ENCODE measurements at places on chromosomes 1 and 21.
A peak's percentile ranks its signal among the peaks of the same experiment; 100 is the strongest.

DNA sequence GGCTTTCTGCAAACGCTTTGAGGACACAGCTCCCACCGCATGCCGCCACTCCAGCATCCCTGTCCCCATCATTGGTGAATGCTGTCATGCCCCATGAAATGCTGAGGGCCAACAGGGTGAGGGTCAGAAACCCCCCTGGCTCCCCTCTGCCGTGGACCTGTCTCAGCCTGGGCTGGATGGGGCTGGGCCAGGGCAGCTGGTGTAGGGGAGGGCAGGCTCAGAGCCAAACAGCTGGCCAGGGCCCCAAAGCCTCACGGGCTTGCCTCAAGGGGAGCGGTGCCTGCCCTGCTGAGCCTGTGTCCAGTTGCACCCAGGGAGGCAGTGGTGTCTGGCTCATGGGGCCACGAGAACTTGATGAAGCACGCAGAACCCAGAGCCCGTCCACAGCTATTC is 49.7 kb downstream of the S100B start:
- DNase-seq, result no peak

DNA sequence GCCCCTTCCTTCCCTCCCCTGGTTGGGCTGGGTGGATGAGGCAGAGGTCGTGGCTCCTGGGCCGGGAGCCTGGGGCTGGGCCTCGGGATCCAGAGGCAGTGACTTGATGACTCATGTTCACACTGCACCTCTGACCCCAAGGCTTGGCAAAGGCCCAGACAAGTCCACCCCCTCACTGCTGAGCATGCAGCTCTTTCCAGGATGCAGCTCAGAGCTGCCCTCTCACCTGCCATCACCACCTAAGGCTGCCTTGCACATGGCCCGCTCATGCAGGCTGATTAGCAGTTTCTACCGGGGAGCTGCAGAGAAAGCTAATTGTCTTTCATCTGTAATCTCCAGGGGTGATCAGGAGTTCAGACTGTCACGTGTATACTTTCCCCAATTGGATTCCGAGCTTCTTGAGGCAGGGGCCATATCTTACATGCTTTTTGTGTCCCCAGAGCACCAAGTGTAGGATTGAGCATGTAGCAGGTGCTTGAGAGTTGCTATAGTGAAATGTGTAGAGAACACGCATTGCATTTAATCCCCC is 62.1 kb downstream of the LRRN2 start:
- DNase-seq, result no peak

DNA sequence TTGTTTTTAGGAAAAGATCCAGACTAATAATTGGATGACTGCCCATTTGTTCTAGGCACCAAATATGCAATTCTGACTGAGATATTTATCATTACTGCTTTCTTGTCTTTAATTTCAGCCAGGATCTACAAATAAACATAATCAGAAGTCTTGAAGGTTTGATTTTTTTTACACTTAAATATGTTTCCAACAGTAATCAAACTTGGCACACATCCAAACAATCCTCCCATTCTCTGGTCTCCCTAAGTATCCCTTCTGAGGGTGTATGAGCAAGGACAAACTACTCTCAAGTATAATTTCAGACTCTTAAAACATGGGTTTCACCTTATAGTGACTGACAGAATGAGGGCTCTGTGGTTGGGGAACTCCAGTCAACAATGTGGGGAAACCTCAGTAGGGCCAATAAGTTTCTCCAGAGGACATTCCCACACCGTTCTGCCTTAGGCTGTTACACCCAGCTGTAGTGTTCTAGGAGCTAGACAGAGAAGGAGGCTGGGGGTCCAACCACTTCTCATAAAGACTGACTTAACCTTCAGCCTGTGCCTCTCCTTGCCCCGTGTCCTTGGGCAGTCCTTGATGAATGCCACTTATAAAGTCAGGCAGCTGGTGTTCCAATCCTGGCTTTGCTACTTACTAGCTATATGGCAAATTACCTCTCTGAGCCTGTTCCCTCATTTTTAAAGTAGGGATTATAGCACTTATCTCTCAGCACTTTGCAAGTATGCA is 1.5 kb upstream of the PALMD start:
- DNase-seq, result no peak

DNA sequence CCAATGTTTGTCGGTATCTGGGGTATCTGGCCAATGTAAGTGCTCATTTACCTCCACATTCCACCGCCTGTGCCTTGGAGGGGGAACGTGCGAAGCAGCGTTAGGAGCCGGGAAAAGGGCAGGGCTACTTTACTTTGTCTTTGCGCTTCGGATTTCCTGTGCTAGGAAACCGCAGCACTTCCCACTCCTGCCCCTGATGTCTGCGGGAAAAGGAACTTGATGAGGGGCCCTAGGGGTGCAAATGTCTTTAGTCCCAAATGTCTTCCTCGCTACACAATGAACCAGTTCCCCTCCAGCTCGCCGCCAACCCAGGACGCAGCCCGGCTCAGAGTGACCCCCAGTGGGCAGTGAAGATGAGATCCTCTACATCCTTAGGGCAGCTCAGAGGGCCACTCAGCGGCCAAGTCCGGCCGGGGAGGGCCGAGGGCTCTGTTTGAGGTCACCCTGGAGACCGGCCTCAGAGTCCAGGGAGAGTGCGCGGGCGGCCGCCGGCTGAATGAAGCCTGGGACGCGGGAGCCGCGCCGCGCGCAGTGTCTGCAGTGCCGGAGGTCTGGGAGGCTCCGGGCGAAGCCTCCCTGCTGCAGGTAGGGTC is at the start of gene DYNLT5:
Gene DYNLT5 (plus strand): TSS at position 460 of the 593 bp plus-strand sequence. CDS start 2,200 bp downstream, outside the sequence.
- DNase-seq, result no peak

DNA sequence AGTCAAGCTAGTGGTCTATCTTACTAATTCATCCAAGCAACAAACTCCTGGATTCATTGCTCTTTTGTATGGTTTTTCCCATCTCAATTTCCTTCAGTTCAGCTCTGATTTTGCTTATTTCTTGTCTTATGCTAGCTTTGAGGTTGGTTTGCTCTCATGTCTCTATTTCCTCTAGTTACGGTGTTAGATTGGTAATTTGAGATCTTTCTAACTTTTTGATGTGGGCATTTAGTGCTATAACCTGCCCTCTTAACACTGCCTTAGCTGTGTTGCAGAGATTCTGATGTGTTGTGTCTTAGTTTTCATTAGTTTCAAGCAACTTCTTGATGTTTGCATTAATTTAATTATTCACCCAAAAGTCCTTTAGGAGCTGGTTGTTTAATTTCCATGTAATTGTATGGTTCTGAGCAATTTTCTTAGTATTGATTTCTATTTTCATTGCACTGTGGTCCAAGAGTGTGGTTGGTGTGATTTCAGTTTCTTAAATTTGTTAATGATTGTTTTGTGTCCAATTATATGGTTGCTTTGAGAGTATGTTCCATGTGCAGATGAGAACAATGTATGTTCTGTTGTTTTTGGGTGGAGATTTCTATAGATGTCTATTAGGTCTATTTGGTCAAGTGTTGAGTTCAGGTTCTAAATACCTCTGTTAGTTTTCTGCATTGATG is 154.6 kb downstream of the PLPPR5 start:
- DNase-seq, result peak; percentile 15

- no peak for DNase-seq
Measured at GRCh38 chr1:167722152-167722869, 529 bp downstream of the MPZL1 start.

- DNase-seq, result no peak
Measured at GRCh38 chr1:24283326-24284155, 35.6 kb upstream of the GRHL3 start.

DNA sequence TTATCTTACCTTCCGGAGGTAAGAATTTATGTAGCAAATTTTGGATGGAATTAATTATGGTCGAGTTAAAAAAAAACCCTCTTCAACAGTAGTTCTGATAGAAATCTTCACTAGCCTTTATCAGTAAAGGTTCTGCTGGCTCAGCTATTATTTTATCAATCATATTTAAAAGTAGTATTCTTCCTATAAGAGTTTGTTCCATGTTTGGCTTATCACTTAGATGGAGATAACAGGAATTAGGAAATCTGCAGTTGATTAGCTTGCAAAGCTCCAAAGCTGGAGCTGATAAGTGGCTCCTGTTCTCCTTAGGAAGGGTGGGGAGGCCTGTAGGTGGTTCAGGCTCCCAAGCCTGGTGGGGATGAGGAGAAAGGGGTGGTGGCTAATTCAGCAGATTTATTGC is 31.5 kb upstream of the DUSP10 start:
- no peak for DNase-seq

DNA sequence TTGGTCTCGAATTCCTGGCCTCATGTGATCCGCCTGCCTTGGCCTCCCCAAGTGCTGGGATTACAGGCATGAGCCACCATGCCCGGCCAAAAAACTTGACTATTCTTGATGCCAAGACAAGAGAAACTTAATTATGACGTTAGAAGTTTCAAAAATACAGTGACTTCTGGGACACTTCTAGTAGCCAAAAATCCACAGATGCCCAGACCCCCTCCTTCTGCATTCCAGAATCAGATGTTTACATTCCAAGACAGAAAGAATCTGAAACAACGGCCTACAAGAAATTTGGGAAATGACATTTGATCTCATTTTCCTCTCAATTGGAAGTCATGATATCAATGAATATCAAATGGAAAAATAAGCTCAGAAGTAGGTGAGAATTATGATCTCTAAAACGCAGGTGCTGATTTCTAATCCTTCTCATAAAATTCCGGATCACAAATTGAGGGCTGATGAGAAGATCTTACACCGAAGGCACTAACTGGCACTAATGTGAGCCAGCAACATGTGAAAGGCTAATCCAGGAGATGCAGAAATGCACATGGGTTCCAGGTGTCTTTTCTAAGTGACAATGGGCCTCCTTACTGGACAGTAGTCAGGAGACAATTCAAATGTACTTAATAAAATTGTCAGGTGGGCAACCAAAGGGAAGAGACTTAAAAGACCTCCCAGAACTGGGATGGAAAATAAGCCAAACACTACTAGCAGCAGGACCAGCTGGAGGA is 5.5 kb downstream of the RAB29 start:
- no peak for DNase-seq
